ENCODE measurements at places on chromosomes 5 and 9.

DNA sequence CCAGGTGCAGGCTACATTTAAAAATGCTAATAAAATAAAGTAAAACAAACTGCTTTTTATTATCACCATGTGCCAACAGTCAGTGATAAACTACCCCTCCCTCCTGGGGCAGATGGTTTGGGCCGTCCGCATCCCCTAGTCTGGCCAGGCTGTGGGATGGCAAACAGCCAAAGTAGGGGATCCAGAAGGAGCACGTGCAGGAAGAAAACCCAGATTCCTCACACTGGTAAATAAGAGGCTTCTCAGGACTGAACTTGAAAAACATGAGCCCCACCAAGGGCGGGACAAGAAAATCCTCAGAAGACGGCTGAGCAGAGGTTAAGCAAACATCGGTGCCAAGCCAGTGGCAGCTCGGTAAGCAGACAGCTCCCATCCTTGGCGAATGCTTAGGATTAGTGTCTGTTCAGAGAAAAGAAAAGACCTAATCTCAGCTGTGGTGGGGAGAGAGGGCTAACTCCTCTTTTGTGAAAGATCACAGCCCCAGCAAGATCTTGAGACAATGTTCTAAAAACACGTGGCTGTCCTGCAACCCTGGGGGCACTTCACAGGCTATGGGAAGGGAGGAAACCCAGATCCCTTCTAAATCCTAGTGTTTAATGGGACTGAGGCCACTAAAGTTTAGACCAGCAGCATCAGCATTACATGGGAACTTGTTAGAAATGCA lies 46.5 kb upstream of the GDNF start:
- DNase-seq, result no peak

GRCh38 chr9:69120380-69121154 lies 53.5 kb upstream of the TJP2 start:
- DNase-seq, result peak; percentile 81

DNA sequence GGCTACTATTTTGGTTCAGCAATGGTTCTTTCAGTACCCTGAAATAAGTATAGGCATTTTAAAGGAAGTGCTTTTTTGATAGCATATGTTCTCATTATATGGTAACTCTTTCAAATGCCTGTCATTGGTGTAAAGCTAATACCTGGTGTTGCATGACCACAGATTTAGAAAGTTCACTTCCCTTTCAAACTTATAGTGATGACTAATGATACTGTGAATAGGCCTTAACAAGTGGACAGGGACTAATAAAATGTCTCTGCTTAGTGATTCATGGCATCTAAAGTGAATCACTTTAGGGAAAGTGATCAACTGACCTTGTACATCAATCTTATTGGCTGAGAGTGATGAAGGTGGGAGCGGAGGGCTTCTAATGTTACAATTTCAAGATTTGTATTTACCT lies 21.6 kb downstream of the MRPL22 start:
- no peak for DNase-seq

GRCh38 chr5:89981021-89981420 lies 428.5 kb downstream of the CETN3 start:
- no peak for DNase-seq

GRCh38 chr5:73392775-73393174 lies 55.8 kb downstream of the FOXD1 start:
- DNase-seq, result no peak

DNA sequence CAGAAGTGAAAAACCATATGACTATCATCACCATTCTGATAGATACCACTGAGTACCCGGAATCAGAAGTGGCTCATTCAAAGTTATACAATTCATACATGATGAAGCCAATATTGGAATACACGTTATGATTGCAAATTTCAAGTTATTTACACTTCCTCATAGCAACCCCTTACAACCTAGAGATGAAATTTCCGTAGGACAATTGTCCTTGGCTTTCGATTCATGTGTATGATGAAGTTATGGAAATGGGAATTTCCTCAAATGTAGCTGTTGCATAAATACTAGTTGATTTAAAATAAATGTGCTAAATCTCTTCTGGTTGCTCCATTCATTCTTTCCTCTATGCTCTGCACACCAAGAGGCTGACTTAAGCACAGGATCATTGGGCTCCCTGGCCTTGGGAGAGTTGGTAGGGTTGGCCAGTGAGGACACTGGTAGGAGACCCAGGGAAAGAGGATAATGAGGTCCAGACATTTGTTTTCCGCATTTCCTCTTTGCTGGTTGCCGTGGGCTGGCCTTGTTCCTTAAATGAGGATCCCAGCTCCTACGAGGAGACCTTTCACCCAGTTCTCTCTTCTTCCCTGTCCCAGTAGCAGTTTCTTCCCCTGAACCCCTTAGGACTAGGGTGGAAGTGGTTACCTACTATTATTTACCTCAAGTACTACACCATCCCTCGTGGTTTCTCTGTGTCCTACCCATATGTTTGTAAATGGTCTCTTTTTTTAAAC lies 90.3 kb downstream of the ZNF474 start:
- DNase-seq, result no peak

- no peak for DNase-seq
These were observed 261.2 kb downstream of the AOPEP start for GRCh38 chr9:94987731-94988130.

DNA sequence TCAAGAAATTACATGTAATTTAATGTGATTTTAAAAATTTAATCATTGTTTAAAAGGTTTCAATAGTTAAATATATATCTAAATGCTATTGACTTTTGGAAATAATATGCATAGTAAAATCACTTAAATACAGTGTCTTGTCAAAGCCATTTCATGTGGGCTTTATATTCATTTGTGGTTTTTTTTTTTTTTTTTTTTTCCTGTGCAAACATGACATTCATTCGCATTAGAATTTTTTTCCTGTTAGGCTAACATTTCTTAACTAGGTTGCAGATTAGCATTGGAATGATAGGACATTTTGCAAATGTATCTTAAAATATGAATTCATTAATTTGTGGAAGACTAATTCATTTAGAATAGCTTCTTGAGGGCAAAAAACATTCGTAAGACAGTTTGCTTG lies 149.8 kb downstream of the PBX3 start:
- DNase-seq, result no peak

DNA sequence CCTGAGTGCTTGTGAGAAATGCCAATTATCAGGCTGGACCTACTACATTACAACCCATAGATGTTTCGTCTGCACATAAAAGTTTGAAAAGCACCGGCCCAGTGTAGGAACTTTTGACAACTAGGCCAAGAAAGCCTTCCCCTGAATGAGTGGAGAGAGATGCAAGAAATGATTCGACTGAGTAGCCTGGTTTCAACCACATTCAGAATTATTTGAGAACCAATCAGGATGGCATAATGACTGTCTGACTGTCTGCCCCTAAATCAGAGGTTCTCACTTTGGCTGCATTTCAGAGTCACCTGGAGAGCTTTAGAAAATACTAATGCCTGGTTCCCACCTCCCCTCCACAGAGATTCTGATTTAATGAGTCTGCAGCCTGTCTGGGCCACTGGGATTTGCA lies 61.1 kb downstream of the FRMD3 start:
- no peak for DNase-seq

DNA sequence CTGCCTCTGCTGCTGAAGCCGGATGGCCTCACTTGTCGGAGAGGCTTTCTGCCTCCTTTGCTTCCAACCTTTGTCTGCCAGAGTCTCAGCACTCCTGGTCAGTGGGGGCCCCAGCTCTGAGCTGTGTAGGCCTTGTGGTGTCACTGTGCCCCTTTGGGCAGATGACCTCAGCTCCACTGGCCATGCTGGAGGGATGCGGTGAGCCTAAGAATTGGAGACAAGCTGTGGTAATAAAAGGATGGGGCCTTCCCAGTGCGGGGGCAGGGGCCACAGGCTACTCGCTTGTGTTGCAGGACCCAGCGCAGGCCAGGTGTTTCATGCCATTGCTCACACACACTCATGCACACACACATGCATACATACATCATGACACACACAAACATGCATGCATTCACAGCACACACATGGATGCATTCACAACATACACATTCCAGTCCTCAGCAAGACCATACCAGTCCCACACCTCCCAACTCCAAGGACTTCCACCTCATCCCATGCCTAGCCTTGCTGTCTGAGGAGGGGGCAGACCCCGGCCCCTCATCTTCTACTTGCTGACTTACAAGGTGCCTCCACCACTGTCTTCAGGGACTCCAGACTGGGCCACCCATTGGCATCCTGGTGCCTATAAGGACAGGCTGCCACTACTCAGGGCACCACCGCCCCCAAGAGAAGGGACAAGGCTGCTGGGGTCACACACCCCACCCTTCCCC lies 237.7 kb downstream of the SYK start:
- DNase-seq, result no peak

DNA sequence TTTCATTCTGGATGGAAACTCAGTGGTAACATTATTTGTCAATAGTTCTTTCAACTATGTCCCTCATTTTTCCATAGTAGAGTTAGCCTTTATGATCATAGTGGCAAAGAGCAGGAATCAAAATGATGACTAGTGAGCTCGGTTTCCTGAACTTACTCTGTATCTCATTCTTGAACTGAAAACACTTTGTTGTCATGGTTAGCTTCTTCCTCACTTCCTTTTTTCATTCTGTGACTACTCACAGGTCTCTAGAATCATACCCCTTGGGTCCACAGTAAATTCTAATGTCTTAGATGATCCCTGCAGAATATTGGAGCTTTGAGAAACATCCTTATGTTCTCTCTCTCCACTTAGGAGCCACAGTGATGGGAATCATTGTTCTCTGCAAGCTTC lies 29.4 kb upstream of the RECK start:
- DNase-seq, result no peak

GRCh38 chr5:137078171-137078665 lies 420.9 kb downstream of the SPOCK1 start:
- no peak for DNase-seq

GRCh38 chr5:168307022-168307421 lies 15.6 kb downstream of the WWC1 start:
- DNase-seq, result no peak

GRCh38 chr5:141968914-141969608 lies at the start of gene RNF14:
Gene RNF14, plus strand, starts transcription at chr5:141969105. Its CDS starts 4,484 bp downstream, at chr5:141973589.
- DNase-seq, result peak; percentile 89

- DNase-seq, result no peak
These were observed 138.8 kb downstream of the ADAMTS16 start for GRCh38 chr5:5278815-5279381.

GRCh38 chr5:73940026-73940425 lies 314.0 kb downstream of the ARHGEF28 start:
- DNase-seq, result no peak

- DNase-seq, result no peak
These were observed 114.0 kb downstream of the KIF4B start for GRCh38 chr5:155127552-155127951.

DNA sequence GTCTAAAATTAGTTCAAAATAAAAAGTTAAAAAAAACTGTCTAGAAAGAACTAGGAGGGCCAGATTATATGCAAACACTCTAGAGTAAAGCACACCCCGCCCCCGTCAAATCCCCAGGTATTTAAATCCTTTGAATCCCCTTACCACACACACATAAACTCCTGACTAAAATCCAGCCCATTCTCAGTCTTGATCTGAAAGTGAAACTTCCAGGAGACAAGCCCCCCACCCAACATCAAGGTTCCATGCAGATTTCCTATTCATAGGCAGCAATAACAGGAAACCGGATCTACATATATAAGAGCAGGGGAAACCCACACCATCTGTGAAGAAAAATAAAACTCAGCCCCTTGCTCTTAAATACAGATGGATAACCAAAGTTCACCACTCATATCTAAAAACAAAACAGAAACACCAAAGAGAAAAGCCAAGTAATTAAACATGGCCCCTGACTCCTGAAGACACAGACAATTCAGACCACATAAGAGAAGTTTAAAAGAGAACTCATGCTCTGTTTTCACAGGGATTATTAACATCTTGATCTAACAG lies 42.3 kb downstream of the MARCHF3 start:
- no peak for DNase-seq

DNA sequence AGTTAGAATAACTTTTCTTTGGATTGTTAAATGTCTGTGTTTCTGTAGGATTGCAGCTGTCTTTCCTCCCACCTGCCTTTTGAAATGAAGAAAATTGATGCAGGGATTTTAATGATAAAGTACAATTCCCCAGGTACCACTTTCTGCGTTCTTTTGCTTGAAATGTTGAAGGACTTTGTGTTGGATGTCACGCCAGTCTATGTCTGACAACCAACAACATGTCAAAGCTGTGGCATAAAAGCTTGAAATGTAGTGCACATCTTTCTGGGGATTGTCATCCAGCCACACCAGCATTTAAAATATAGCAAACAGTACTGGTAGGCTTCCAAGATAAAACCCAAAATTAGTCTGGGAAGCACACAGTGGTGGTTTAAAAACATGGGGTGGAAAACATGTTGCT lies 381.4 kb downstream of the TMEM161B start:
- no peak for DNase-seq

DNA sequence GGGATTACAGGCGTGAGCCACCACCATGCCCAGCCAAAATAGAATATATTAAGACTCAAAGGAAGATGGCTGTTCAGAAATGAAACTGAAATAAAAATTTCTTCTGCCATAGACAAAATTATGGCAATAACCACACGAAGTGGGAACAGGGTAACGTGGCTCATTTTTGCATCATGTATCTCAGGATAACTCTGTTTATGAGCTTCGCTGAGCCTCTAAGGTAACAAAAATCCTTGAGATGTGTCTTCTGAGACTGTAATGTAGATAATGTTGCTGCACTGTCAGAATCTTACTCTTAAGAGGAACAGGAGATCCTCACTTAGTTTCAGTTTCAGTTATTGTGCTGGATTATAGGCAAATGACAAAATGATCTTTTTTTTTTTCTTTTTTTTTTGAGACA lies 153.8 kb downstream of the GOLPH3 start:
- no peak for DNase-seq

DNA sequence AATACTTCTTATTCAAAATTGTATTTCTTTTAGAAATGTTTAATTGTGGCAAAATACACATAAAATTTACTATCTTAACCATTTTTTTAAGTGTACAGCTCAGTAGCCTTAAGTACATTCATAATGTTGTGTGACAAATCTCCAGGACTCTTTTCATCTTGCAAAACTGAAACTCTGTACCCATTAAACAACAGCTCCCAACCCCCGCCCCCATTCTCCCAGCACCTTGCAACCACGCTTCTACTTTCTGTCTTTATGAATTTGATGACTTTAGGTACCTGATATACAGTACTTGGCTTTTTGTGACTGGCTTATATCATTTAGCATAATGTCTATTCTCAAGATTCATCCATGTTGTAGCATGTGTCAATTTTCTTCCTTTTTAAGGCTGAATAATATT lies 2.8 kb upstream of the IL5 start:
- no peak for DNase-seq

DNA sequence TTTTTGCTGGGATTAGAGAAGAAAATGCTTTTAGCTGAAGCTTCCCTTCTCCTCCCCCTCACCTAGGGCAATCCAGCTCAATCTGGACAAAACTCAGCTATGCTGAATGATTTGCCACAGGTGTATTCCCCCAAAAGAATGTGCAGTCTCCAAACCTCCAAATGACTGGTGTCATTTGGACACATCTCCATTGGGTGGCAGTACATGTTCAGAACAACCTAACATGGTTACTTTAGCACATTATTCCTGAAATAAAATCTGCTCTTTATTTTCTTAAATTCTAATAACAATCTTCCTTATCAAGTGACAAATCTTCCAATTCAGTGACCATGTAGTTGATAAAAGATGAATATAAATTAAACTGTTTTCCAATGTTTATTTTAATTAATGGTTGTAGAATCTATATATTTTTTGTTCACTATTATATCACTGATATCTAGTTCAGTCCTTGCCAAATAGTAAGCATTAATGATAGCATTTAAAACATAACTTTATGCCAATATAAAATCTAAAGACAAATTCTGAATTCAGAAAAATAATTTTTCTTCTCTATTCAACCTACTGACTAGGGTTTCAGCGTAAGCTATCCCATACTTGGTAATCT lies 61.3 kb upstream of the MOCS2 start:
- no peak for DNase-seq

Data from H1 (cell line).